GM18507 (cell line): ENCODE measurements at places on chromosomes 13 and 19.
A peak's percentile ranks its signal among the peaks of the same experiment; 100 is the strongest.

GRCh38 chr13:112071723-112072533 lies 5.0 kb downstream of the SOX1 start:
- no peak for DNase-seq

- no peak for DNase-seq
These were observed 230.8 kb downstream of the POU4F1 start for GRCh38 chr13:78372581-78372980.

GRCh38 chr13:51804295-51805172 lies 571 bp upstream of the DHRS12 start:
- DNase-seq: no peak

DNA sequence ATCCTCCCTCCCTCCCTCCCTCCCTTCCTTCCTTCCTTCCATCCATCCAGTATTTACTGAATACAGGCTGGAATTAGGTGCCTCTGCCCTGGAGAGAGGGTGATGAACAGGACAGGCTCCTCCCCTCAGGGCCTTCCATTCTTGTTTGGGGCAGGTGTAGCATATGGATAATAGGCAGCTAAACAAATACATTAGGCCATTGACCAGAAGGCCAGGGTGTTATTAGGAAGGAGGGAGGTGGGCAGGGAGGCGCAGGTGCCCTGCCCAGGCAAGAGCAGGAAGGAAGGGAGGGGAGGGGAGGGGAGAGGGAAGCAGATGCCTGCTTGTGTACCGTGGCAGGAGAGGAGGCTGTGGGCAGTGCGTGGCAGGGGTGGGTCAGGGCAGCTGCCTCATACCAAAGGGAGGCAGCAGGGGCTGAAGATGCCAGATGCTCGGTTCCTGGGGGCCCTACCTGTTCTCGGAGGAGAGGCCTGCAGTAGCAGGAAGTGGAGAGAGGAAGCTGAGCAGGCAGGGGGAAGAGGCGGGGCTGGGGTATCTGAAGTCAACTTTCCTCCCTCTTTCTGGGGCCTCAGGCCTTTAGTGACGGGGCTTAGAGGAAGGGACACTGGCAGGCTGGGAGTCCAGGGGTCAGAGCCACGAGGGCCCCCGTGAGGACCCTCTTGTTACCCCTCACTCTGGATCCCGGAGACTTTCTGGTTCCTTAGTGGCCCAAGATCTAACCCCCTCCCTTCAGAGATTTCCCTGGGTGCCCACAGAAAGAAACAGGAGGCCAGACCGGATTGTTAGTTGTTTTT lies at the start of gene RINL:
Gene RINL (minus strand): TSS at position 495 of the 794 bp plus-strand sequence. CDS start 1,533 bp downstream, outside the sequence.
- DNase-seq: peak; percentile 58

GRCh38 chr13:58080806-58081205 lies 449.3 kb downstream of the PCDH17 start:
- no peak for DNase-seq
